ENCODE measurements at places on chromosomes 11 and 22. TPM values are rescaled to one million over a fixed set of nuclear protein-coding genes. Genes with fewer than 3 reads are reported as not detected.

The EIF3M gene
- 469 TPM for total RNA-seq

The IL18BP gene
- total RNA-seq, result 9.1 TPM

The KDM4D gene
- 1.3 TPM for total RNA-seq

The HIPK3 gene
- 95.0 TPM for total RNA-seq

The VWA5A gene
- 13.1 TPM for total RNA-seq

The PATE2 gene
- 0.19 TPM for total RNA-seq

The PLEKHB1 gene
- total RNA-seq, result not detected

The CBLIF gene
- not detected for total RNA-seq
